ENCODE measurements at places on chromosomes 6 and 20.

DNA sequence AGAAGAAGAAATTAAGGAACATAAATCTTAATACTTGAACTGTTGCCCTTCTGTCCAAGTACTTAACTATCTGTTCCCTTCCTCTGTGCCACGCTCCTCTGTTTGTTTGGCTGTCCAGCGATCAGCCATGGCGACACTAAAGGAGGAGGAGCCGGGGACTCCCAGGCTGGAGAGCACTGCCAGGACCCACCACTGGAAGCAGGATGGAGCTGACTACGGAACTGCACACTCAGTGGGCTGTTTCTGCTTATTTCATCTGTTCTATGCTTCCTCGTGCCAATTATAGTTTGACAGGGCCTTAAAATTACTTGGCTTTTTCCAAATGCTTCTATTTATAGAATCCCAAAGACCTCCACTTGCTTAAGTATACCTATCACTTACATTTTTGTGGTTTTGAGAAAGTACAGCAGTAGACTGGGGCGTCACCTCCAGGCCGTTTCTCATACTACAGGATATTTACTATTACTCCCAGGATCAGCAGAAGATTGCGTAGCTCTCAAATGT, 17.1 kb downstream of the IRF4 start:
- peak; percentile 90 for DNase-seq

- DNase-seq: no peak
Measured at GRCh38 chr20:51005214-51005613, 17.7 kb downstream of the KCNG1 start.

DNA sequence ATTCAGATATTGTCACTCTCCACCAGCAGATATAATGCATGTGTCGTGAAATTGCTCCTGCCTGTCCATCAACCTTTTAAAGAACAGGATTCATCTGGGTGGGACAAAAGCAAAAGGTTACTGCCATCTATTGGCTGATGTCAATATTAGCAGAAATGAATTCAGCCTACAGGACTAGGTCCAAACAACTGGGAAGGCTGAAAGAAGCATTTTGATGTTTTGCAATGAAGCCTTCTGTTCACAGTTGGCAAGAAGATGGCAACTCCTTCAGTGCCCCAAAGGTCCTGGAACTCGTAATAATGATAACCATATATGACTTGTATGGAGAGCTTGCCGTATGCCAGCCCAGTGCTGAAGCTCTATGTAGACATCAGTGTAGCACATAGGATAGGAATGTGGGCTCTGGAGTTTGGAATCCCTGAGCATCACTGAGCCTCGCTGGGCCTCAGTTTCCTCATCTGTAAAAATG, 7.5 kb downstream of the BCAS1 start:
- DNase-seq: peak; percentile 69

GRCh38 chr6:147081076-147081609, 123.1 kb upstream of the STXBP5 start:
- no peak for DNase-seq

GRCh38 chr20:10671919-10672623, 1.7 kb downstream of the JAG1 start:
- DNase-seq: peak; percentile 60

DNA sequence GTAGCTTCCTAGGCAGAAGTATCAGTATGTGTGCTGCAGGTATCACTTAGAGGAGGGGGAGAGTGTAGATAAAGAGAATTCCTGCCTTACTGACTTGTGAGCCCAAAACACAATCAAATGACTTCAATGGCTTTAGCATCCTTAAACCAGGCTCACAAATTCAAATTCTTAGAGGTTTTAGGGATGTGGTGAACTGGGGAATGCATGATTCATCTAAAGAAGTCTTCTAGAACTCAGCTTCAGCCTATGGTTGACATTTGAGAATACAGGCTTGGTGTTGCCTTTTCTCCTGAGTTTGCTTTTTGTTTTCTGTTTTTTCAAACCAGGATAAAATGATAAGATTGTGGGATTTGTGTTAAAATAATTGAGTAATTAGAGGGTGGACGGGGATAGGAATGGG, 14.4 kb downstream of the SNRPC start:
- no peak for DNase-seq

- DNase-seq: no peak
Measured at GRCh38 chr6:106104941-106105340, 18.8 kb downstream of the PRDM1 start.

DNA sequence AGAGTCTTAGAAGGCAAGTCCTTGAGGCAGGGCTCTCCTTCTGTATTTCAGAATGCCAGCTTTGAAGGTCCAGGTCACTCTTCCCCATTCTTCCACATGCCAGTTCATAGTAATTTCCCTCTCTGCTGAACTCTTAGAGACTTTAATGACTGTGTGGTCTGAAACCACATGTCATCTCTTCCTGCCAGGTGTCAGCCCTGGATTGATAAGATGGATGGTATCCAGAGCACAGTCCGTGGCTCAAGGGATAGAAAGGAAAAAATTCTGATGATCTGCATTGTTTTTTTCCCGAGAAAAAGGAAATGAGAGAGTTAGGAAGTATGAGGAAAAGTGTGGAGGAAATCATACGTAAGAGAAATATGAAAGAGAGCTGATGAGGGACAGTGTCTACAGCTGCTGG, 250.9 kb downstream of the TPBG start:
- peak; percentile 60 for DNase-seq

DNA sequence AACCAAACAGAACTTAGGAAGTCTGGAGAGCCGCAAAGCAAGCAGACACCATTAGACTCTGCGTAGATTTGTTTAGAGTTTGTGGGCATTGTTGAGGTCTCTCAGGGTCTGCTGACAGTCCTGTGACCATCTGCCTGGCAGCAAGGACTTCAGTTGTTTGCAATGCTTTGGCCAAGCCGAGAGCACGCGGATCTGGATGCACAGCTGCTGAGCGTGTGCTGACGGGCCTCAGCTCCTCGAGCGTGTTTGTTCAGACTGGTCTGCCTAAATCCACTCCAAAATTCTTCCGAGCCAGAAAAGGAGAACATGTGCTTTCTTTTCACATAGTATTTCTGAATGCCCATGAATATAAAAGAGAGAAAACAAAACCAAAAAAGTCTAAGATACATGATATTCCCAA, 159.0 kb downstream of the ZNF217 start:
- no peak for DNase-seq

DNA sequence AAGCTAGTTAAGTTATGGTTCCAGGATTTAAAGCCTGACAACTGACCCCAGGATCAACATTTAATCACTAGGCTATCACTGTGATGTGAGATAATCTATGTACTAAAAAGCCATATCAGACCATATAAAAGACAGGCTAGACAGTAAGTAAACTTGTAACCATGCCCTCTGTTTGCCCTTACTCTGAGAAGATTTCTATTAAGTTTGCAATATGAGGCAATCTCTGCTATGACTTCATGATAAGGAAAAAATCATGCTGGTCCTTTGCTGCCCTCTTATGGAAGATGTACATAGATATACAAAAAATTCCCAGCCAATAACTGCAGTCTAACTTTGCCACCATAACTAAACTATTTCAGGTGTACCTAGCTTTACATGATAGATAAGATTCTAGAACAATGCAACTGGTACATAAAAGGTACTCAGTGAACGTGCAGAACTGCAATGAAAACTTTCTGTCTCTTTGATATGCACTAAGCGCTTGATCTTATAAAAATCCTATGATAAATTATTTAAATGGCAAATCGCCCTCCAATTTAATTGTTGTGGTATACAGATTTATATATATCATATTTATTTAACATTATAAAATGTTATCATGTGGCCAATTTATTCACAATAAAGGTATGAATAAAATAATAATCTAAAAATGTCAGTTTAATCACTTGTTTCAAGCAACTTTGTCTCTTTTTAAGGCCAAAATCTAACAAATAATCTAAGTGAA, 70.5 kb downstream of the FAM217A start:
- peak; percentile 90 for DNase-seq

DNA sequence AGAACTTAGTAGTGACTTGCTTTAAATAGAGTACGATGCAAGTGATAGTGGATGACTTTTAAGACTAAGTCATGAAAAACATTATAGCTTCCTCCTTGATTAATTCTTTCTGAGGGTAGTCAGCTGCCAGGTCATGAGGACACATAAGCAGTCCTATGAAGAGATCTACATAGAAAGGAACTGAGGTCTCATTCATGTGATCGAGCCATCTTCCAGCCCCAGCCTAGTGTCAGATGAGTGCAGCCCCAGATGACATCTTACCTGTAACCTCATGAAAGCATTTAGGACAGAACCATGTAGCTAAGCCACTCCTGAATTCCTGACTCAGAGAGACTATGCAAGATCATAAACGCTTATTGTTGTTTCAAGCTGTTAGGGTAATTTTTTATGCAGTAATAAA, 67.7 kb downstream of the AK9 start:
- DNase-seq: no peak

- DNase-seq: peak; percentile 46
Measured at GRCh38 chr6:156988276-156989158, 211.3 kb downstream of the ARID1B start.

- DNase-seq: no peak
Measured at GRCh38 chr20:16970776-16971175, 222.6 kb downstream of the OTOR start.

- DNase-seq: no peak
Measured at GRCh38 chr20:13024596-13024995, 15.8 kb downstream of the SPTLC3 start.

DNA sequence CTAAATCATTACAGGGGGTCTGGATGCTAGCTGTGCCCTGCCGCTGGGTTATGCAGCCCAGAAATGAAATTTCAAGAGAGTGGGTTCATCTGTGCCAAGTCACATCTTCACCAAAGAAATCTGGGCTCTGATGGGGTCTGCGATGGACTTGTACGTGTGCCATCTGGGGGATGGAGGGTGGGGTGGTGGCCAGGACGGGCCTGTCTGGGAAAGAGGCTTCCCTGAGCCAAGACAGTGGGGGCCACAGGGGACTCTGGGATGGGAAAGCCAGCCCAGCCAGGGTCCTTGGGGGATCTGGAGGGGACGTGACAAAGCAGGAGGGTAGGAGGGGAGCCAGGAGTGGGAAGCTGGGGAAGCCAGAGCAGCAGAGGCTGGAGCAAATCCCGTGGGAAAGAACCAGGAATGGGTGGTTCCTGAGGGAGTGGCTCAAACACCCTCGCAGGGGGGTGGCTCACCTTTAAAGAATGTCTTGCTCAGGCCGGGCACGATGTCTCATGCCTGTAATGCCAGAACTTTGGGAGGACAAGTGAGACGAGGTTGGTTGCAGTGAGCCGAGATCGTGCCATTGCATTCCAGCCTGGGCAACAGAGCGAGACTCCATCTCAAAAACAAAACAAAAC, 36.3 kb upstream of the SULF2 start:
- DNase-seq: no peak

DNA sequence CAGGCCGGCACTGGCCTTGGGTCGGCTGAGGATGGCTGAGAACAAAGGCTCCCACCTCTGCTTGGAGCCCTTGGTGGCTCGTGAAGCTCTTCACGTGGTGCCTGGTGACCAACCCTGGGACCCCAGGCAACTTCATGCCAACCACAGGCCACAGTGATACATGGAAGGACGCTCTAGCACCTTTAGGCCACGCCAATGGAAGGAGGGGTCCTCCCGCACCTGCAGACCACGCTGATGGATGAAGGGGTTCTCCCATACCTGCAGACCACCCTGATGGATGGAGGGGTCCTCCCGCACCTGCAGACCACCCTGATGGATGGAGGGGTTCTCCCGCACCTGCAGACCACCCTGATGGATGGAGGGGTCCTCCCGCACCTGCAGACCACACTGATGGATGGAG, 62.5 kb downstream of the ERMARD start:
- DNase-seq: no peak

DNA sequence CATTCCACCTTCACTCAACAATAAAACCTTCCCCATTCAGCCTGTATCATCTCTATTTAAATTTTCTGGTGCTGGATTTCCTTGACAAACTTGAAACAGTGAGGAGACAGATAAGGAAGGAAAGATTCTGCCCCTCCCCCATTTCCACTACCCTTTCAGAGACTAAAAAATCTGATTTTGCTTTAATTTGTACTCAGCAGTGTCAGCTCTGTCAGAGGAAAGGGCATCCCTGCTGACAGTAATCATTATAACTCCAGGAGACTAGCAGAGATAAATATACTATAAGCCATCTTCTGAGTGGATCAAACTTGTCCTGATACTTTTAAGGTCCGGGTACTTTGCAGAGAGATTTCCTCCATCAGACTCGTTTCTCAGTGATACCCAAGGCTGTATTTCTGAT, 155.6 kb downstream of the SAMD5 start:
- peak; percentile 33 for DNase-seq

DNA sequence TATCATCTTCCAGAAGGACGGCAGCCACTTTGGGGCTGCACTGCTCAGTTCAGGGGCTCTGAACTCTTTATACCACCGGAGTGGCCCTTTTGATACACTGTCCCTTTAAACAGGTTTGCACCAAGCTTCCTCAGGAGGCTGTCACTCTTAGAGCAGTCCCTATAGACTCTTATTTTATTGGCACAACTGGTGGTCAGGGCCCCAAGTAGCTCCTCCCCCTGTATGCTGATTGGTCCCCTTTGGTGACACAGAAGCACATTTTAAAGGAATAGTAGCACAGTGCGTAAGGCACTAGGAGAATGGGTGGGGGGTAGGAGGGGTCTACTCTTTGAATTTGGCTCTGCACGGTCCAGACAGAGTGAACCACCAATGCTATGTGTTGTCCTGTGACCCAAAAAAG, 122.6 kb upstream of the MLN start:
- no peak for DNase-seq

DNA sequence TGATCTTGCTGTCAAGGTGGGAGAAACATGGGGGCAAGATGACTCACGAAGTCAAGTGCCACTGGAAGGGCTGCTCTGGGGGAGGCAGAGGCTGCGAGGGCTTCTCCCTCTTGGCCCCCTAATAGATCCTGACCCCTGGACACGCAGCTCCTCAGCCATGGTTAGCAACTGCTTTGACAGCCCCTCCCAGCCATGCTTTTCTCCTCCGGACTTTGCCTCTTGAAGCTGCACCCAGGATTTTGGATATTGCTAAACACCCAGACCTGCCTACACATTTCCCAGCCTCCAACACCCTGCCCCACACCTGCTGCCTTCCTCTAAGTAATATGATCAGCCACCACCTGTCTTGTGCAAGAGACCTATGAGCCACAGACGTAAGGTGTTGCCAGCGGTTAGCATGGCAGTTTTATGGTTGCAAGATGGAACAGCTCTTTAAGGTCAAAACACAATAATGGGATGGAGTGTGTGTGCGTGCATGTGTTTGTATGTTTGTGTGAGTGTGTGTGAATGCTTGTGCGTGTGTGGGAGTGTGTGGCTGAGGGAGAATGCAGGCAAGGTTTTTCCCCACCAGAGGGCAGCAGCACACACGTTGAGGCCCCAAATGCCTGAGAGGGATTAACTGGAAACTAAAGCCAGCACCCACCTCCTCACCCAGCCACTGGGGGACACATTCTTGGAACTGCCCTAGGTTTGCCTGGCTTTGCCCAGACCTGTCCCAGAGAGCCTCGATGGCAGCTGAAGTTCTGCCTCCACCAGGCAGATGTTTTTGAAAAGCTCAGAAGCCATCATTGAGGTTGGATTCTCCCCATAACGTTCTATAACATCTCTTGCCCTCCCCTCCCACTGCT, 2.5 kb downstream of the IP6K3 start:
- peak; percentile 83 for DNase-seq

DNA sequence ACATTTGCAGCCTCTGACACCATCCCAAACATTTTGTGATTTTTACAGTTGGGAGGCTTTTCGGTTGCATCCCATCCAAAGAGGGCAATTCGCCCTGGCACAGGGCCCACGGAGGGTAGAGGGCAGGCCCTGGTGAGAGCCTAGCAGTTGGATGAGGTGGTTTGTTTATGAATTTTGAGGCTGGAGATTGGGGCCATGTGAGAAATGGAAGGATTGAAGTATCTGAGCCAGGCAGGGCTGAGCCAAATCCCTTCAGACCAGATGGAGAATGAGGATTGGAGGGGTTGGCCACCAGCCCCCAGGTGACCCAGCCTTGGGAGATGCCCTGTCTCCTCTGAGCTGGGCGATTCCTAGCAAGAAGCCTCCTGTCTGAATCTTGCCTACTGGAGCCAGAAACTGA, 52.6 kb upstream of the CCDC167 start:
- no peak for DNase-seq

All from OCI-M1 (cell line).